ENCODE measurements at places on chromosomes 2 and 18.

- no peak for DNase-seq
Measured at GRCh38 chr18:48605408-48605845, 66.6 kb downstream of the CTIF start.

DNA sequence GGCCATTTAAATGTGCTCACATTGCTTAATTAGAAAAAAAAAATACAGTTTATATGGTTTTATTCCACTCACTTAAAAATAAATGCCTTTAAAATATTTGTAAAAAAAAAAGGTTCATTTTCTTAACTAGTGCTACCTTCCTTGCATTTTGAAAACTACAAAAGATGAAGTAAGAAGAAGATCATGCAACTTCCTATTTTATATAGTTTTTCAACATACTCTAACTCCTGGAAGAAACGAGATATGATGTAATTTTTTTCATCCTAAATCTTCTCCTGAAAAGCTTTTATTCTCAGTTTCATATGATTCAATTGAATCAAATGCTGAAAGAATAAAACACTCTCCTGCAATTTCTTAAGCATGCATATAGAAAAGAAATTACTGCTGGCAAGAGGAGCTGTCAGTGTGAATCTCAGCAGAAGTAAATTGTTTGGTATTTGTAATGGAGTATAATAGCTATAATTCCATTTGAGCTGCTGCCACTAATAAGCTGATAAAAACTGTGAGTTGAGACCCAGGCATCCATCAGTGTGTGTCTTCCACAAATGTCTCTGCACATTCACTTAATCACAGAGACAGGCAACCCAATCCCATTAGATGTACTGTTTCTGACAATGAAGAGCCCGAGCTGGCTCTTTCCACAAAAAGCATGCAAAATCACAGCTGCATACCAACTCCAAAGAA is 3.7 kb downstream of the FTCDNL1 start:
- DNase-seq = no peak

DNA sequence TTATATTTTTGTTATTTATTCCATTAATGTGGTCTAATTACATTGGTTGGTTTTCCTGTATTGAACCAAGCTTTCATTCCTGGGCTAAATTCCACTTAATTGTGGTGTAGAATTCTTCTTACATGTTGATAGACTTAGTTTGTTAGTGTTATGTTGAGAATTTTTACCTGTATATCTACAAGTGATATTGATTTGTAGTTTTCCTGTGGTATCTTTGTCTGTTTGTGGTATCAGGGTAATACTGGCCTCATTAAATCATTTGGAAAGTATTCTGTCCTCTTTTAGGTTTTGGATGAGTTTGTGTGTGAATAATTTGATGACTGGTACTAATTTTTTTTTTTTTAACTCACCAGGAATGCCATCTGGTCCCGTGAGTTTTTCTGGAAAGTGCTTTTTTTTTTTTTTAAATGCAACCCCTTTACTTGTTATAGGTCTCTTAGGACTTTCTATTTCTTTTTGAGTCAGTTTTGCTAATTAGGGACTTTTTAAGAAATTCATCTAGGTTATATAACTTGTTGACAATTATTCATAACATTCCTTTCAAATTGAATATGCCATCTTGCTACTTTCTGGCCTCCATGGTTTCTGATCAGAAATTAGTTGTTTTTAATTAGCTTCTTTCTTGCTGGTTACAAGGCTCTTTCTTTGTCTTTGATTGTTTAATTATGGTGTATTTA is 232.8 kb downstream of the CCDC85A start:
- DNase-seq = no peak

GRCh38 chr2:229416116-229416694 is 145.1 kb upstream of the PID1 start:
- DNase-seq = no peak

- no peak for DNase-seq
Measured at GRCh38 chr2:199983534-199983933, 28.2 kb downstream of the MAIP1 start.

GRCh38 chr2:196172951-196173350 is 1.6 kb upstream of the STK17B start:
- no peak for DNase-seq

DNA sequence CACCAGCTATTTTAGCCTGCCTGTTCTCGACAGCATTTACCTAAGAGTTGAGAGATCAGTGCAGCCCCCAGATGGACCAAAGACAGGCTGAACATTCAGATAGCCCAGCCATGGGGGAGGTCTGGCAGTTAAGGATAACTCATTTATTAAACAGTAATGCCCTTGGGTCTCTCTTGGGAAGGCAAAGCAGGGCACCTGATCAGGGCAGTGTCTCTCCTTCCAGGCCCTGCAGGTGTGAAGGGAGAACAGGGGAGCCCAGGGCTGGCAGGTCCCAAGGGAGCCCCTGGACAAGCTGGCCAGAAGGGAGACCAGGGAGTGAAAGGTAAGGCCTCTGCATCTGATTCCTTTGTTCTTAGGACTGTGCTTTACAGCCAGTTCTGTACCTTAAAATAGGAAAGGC is 49.6 kb downstream of the MARCO start:
- no peak for DNase-seq

DNA sequence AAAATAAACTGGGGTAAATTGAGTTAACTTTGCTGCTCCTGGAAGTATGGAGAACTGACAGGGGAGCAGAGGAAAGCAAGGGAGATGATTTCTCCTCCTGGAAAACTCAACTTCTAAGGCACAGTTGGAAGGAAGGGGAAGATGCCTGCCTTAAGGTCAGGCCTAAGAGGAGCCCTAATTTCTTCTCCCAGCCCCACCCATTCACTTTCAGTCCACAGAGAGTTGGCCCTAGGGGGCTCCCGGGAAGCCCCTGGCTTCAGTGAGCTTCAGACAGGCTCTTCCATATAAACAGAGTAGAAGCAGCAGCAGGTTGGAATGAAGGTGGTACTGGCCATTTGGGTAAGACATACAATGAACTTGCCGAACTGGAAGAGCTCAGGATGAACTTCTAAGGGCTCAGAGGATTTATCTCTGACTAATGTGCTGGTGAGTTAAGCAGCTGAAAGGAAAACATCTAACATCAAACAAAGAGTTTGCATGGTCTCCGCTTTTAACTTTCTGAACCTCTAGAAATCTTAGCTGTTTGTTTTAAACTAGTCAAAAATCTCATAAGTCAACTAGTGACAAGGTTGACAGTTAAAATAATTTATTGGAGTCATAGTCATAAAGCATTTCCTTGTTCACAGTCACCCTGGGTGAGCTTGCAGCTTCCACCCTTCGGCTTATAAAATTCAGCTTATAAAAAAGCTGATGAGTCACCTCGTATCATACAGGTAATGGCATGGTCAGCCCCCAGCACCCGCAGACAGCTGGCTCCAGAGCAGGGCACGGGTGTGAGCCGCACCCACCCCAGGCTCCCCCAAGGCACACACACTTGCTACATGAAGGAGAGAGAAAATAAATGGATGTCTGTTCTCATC is 9.8 kb downstream of the MALL start:
- DNase-seq = no peak

DNA sequence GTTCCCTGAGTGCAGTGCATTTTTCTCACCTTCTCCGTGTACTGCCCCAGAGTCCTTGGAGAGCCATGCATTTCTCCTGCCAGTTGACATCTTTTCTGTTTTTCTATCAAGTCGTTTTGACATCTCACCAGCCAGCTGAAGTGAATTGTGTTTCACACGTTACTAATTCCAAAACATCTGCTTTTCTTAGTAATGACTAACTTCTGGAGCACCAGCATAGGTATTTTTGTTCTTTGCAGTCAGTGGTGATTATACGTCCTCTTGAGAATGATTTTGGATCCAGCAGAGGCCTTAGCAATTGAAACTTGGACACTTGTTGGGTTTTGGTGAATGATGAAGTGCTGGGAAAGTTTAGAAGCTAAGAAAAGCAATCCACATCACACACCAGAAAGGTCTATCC is 112.5 kb downstream of the PIK3C3 start:
- DNase-seq = no peak

GRCh38 chr2:121697108-121697631 is 39.5 kb downstream of the NIFK start:
- no peak for DNase-seq

- no peak for DNase-seq
Measured at GRCh38 chr2:144702051-144702450, 182.1 kb upstream of the ZEB2 start.

DNA sequence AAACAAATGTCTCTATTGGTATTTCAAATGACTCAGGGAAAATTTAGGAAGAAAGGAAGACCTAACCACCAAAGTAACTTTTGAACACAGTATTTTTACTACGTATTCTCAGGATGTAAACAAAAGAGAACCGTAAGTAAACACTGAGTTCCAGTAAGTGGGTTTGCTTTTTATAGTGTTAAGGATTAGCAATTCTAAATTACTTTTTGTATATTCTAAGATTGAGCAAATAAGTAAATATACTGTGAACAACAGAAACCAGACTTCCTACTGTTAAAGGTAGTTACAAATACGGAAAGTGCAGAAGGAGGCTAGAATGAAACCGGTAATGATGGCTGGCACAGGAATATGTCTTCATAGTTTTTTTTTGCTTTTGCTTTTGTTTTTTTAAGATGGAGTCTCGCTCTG is 31.5 kb downstream of the SESTD1 start:
- no peak for DNase-seq

- DNase-seq = no peak
Measured at GRCh38 chr2:187338679-187339121, 109.4 kb downstream of the CALCRL start.

GRCh38 chr2:149885946-149886345 is 298.4 kb upstream of the MMADHC start:
- no peak for DNase-seq

- DNase-seq = no peak
Measured at GRCh38 chr18:57984490-57985115, 59.4 kb upstream of the NEDD4L start.

DNA sequence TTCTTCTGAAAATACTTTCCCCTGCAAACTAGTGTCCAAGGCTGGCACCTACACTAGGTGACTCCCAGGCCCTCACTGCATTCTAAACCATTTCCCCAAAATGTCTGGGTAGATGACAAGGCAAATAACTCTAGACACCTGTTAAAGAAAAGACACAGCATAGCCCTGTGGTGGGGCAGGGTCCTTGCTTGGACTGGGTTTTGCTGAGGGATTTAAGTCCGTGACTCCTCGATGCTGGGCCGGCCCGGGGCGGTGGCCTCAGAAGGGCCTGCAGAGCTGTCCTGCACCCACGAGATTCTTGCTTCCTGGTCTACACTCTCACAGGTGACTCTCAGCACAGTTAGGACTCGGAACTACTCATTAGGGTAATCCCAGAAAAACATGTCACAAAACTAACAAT is 55.2 kb downstream of the MBP start:
- no peak for DNase-seq

GRCh38 chr2:52145005-52145404 is 1113.1 kb upstream of the NRXN1 start:
- DNase-seq = no peak

GRCh38 chr18:72458271-72458670 is 85.9 kb downstream of the CBLN2 start:
- no peak for DNase-seq

- DNase-seq = no peak
Measured at GRCh38 chr2:205780645-205781044, 98.3 kb downstream of the NRP2 start.

- peak; percentile 85 for DNase-seq
Measured at GRCh38 chr2:134917888-134918525, 615 bp upstream of the CCNT2 start.

- no peak for DNase-seq
Measured at GRCh38 chr18:31718386-31718785, 34.0 kb upstream of the B4GALT6 start.

DNA sequence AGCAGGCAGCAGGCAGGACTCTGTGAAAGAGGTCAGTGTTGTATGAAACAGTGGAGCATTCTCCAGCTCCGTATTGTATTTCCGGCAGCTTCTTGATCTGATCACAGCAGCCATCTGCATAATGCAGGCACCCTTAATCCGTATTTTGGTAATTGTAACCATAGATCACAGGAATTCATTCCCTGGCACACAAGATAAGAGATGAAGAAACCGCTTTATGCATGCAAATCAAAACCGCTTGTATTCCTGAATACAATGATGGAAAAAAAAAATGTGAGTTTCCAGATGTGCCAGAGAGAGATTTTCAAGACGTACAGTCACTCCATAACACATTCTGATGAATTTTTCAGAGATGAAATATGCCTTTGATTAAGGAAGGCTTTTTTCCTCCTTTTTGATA is 221.3 kb downstream of the ACKR3 start:
- DNase-seq = no peak

- no peak for DNase-seq
Measured at GRCh38 chr2:123040506-123040905, 984.6 kb upstream of the CNTNAP5 start.

DNA sequence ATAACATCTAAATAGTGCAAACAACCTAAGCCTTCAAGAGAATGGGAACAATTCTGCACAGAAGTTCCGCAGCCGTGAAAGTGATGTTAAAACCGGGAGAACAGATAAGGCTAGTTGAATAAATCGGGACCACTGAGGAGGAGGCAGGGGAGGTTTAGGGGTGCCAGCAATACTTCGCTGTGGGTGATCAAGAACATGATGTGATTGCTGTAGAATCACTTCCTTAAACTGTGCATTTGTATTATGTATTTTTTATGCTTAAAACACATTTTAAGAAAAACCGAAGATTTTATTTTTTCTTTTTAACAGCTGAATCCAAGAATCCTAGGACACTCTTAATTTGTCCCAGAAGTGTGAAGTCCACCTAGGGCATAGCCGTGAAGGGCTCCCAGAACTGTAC is 33.6 kb downstream of the TTC32 start:
- DNase-seq = no peak

- DNase-seq = no peak
Measured at GRCh38 chr2:131148426-131148825, 43.3 kb downstream of the PLEKHB2 start.

GRCh38 chr2:2472881-2473280 is 141.8 kb upstream of the MYT1L start:
- DNase-seq = no peak

DNA sequence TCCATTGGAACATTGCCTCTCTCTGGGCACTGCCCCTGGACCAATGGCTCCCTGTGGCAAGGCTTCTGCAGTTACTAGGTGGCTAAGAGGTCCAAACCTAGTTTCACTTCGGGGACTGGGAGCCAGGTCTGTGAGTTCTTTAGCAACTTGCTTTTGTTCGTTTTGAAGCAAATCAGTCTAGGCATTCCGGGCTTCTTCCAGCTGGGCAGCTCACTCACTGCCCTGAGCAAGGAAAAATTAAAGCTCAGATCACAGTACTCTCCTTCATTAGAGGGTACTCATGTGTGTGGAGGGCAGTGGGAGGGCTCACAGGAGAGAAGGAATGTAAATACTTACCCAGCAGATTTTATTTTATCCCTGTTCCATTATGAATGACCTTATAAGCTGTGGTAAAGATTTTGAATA is 80.3 kb downstream of the SPP2 start:
- no peak for DNase-seq

GRCh38 chr2:38164881-38165280 is 88.9 kb upstream of the CYP1B1 start:
- no peak for DNase-seq

GRCh38 chr2:221948076-221948475 is 350.7 kb downstream of the PAX3 start:
- DNase-seq = no peak

DNA sequence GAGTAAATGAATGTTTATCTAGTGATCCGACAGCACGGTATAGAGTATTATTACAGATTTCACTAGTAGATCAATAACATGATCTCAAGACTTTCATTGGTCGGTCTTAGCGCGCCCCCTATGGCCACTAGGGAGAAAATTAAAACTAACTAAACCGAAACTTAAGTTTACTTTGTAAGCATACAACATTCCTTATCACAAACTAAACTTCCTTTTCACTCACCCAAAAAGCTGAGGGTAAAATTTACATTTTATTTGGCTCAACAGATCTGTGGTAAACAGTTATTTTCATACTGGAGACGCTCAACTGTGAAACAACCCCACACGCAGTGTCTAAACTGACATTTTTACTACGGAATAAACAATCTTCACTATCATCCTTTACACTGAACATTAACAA is 215.6 kb upstream of the MAP2 start:
- DNase-seq = no peak

All from activated T-cell treated with anti-CD3 and anti-CD28 coated beads for 24 hours (primary cell).